ENCODE measurements at places on chromosomes 4 and X. TPM values are rescaled to one million over a fixed set of nuclear protein-coding genes. Genes with fewer than 3 reads are reported as not detected.

The CENPI gene
- 0.89 TPM for total RNA-seq

The CT45A10 gene
- not detected for total RNA-seq

GRCh38 chr4:121200795-121201472, 36.8 kb upstream of the TNIP3 start:
- ATAC-seq: no peak

DNA sequence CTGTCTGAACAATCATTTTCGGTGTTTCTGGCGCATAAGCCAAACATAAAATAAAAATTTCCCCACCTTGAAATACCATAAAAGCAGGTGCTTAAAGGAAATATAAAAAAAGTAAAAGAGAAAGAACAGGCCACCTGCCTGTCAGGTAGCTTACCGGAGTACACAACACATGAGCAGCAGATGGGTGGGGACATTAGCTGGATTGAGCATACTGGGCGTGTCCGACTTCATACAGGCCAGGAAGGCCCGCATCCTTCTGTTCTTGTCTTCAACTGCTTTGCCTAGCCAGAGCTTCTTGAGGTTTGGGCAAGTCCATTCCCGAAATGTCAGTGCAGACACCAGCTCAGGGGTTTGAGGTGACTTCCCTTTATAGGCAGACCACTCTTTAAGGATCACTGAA, 66.7 kb downstream of the FAM120C start:
- ATAC-seq: no peak

The TGIF2LX gene
- not detected for total RNA-seq

The ZNF185 gene
- total RNA-seq: 1.6 TPM

The NOX1 gene
- total RNA-seq: 0.34 TPM

The PDCL2 gene
- total RNA-seq: 0.38 TPM

DNA sequence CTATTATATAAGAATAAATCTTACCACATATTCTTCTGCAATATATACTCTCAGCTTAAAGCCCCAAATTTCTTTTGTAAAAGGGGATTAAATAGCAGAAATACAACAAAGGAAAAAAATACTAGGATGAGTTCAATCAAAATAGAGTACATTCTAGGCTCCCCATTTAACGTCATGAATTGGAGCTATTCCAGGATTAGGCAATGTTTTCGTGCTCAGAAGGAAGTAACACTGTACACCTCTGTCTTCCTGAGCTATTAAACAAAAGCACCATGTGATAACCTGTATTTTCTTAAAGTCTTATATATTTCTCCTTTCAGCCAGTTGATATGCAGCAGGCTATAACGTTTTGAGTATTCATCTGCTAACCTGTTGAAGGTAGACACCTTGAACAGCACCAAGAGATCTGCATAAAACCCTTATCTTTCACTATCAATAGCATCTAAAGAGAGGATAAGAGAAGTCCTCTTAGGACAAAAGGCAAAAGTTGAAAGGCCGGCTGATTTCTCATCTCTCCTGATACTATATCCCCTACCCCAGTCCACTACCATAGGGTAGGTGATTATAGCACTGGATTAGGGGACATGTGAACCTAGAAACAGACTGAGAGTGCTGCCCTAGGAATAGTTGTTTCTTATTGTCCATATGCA, 31.5 kb downstream of the TEC start:
- ATAC-seq: no peak

- no peak for ATAC-seq
Observed at GRCh38 chrX:46587158-46587557, 13.6 kb downstream of the CHST7 start.

The FGFBP2 gene
- not detected for total RNA-seq

The FGF13 gene
- 69.1 TPM for total RNA-seq

DNA sequence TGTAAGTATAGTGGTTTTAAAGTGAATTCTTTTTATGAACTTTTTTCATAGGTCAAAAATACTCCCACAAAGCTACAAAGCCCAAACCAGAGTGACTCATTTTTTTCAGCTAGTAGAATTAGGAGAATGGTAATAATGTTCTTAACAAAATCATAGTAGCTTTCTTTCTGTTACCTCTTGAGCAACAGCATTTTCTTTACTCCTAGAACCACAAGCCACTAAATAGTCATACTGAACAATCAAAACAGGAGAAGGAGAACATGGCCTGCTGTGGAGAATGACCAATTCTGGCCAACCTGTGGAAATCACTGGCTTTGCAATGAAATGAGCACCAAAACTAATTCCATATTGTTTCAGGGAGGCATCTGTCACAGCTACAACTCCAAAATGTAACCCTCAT, 112.9 kb downstream of the AMMECR1 start:
- ATAC-seq: no peak

GRCh38 chr4:152101556-152102435, 341.0 kb upstream of the GATB start:
- no peak for ATAC-seq

DNA sequence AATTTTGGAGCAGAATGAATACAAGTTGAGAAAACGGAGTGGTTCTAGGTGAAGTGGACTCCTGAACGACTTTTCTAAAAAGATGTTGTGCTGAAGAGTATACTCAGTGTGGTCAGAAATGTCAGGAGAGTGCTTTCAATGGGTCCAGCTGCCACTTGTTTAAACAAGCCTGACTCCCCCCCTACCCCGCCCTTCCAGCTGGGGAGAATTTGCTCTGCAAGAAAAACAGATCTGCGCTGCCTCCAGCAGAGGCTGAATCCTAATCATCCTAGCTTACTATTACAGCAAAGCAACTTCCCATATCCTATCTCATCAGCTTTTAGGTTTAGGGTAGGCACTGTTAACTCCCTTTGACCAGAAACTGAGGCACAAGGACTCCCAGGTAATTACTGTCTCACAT, 1.9 kb downstream of the MAP3K15 start:
- ATAC-seq: no peak

The GAGE12J gene
- total RNA-seq: not detected

DNA sequence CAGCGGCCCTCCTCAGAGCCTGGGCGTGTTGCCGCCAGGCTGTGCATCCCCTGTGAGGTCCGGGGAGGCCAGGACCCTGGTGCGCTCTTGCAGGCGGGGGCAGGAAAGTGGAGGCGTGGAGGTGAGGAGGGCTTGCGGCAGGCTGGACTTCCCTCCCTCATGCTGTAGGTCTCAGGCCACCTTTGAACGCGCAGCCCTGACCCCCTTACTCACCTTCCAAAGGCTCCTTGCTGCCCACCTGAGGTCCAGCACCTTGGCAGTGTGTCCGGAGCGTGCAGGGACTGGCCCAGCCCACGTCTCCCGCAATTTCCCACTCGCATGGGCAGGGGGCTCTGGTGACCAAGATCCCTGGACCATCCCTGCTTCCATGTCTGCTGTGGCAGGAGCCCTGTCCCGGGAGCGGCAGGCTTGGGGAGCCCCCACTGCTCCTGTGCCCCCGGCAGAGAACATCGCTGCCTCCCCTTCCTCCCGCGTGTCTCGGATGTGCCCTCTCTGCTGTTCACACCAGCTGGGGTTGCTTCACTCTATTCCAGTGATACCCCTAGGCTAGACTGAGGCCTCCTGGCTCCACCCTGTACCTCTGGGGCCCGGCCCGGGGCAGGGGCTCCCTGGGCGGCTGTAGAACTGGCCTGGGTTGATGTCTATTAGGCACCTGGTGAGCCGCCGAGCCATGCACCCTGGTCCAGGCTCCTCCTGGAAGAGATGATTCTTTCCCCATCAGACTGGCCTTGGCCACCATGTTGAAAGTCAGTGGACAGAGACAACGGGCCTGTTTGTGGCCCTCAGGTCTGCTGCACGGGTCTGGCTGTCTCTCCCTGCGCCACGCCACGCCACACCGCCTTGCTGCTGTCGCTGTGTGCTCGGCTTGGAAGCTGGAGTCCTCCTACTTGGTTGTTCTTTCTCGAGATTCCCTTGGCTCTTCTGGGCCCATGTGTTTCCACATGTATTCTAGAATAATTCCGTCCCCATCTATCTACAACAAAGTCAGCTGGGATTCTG, 95.4 kb upstream of the ADRA2C start:
- no peak for ATAC-seq

The OPRPN gene
- total RNA-seq: 2.5 TPM

GRCh38 chr4:107559653-107560052, 160.4 kb downstream of the PAPSS1 start:
- no peak for ATAC-seq

The PJA1 gene
- total RNA-seq: 76.8 TPM

GRCh38 chr4:141462361-141462760, 174.0 kb upstream of the IL15 start:
- ATAC-seq: no peak

The LGI2 gene
- 7.6 TPM for total RNA-seq

DNA sequence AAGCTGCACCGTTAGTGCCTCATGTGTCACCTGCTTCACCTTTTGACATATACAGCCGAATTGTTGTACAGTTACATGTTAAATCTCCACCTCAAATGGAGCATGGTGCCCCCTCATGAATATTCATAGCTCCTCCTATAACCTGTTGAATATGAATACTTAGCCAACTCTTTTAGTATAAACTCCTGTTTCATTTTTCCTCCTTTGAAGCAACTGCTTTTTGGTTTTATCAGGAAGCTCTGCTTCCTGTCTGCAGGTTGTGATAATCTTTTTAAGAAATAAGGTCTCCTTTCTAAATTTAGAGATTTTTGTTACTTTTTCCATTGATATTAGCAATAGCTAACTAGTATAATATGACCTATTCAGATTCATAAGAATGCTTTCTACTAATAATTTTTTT, 1429.2 kb upstream of the AGA start:
- no peak for ATAC-seq

- ATAC-seq: no peak
Observed at GRCh38 chr4:100721490-100721889, 203.7 kb upstream of the EMCN start.

DNA sequence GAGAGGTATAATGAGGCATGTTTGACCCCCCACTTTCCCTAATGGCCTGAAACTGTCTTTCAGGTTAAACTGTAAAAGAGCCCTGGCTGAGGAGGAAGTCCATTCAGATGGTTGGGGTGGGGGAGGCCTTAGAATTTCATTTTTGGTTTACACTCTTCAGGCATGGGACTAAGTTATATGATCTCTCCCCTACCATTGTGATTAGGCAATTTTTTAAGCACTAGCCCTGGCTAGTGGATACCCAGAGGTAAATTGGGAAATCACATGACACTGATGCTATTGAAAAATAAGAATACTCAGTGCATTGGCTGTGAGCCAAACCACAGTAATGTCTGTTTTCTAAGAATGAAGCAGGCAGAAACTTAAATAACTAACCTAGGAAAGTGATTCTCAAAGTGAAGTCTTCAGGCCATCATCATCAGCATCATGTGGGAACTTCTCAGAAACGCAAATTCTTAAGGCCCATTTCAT, 149.7 kb downstream of the RRAGB start:
- no peak for ATAC-seq

Measured in motor neuron (in vitro differentiated cells).